Skin of body (tissue), 3 donors: ENCODE measurements at places on chromosomes 13 and 19. TPM values are rescaled to one million over a fixed set of nuclear protein-coding genes. Genes with fewer than 3 reads are reported as not detected.

ZNF761 gene
- total RNA-seq = 8.2 TPM

ZNF546 gene
- total RNA-seq = 3.6 TPM

CLDND2 gene
- total RNA-seq = not detected

CEACAM8 gene
- total RNA-seq = 4.8 TPM

MEIS3 gene
- total RNA-seq = 12.8 TPM

TUBA3C gene
- not detected for total RNA-seq

SCN1B gene
- total RNA-seq = 1.4 TPM

HIF3A gene
- total RNA-seq = 59.6 TPM

ANKLE1 gene
- total RNA-seq = 0.49 TPM

NTN5 gene
- 0.30 TPM for total RNA-seq

C19orf33 gene
- 18.3 TPM for total RNA-seq

IQCN gene
- 0.99 TPM for total RNA-seq

IGSF23 gene
- not detected for total RNA-seq

CGB1 gene
- total RNA-seq = not detected

MISP3 gene
- 0.89 TPM for total RNA-seq

CYP2A6 gene
- total RNA-seq = not detected

ZNF560 gene
- total RNA-seq = 0.49 TPM

CABP5 gene
- total RNA-seq = not detected

TMEM221 gene
- 0.69 TPM for total RNA-seq

CLEC4M gene
- total RNA-seq = 0.59 TPM

ACER1 gene
- 4.0 TPM for total RNA-seq

CELF5 gene
- total RNA-seq = 0.30 TPM

GIPR gene
- total RNA-seq = 25.7 TPM

PSG1 gene
- not detected for total RNA-seq

AMER2 gene
- total RNA-seq = 0.49 TPM

ESD gene
- total RNA-seq = 113 TPM

CEACAM7 gene
- 0.30 TPM for total RNA-seq

SIGLEC8 gene
- 0.59 TPM for total RNA-seq
